ENCODE measurements at places on chromosomes 4 and X.

DNA sequence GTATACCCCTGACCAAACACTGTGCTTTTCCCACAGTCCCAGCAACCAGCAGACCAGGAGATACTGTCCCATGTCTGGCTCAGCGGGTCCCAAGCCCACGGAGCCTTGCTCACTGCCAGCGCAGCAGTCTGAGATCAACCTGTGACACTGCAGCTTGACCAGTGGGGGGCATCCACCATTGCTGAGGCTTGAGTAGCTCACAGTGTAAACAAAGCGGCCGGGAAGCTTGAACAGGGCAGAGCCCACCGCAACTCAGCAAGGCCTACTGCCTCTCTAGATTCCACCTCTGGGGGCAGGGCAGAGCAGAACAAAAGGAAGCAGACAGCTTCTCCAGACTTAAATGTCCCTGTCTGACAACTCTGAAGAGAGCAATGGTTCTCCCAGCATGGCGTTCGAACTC lies 58.1 kb downstream of the SLC10A6 start:
- no peak for DNase-seq

GRCh38 chrX:107699616-107700015 lies 71.3 kb downstream of the PRPS1 start:
- DNase-seq, result no peak

GRCh38 chrX:132612821-132613564 lies 124.2 kb upstream of the MBNL3 start:
- peak; percentile 27 for DNase-seq

- DNase-seq, result peak; percentile 21
These were observed 25.5 kb upstream of the MORC4 start for GRCh38 chrX:107025545-107025944.

Measured in CD4-positive, alpha-beta T cell treated with Interleukin-12 subunit alpha and Interleukin-12 subunit beta, for 1 hour (primary cell).